Activated CD4-positive, CD25-positive, alpha-beta regulatory T cell treated with anti-CD3 and anti-CD28 coated beads, Interleukin-2, amount 50 U/mL, for 72 hours (primary cell): ENCODE measurements at places on chromosomes 2 and 18.

GRCh38 chr2:3827673-3828575 is 124.5 kb downstream of the DCDC2C start:
- no peak for DNase-seq

DNA sequence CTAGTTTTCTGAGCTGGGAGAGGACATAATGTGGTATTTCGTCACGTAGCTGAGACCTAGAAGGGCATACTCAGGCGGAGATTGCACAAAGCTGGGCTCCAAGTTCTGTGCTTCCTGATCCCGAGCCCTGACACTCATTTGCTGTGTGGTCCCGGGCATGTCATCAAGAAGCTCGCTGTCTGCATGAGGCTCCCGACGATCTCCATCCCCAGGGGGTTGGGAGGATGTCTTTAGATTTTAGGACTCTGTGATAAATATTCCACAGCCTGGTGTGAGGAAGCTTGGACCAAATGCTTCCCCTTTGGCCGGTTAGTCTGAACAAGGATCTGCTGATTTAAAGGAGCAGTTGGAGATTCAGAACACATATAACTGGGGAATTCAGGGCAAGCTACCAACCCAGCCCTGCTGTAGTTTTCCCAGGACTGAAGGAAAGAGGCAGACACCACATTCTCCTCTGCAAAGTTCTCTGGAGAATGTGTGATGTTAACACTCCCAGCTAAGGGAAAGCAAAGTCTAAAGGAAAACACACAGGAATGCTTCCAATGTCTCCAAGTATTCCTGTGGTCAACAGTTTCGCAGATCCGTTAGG is 2.3 kb downstream of the KCNE4 start:
- no peak for DNase-seq

- no peak for DNase-seq
These were observed 33.1 kb downstream of the PRKRA start for GRCh38 chr2:178417916-178418315.

GRCh38 chr2:11514904-11515303 is 18.9 kb upstream of the GREB1 start:
- DNase-seq, result no peak

DNA sequence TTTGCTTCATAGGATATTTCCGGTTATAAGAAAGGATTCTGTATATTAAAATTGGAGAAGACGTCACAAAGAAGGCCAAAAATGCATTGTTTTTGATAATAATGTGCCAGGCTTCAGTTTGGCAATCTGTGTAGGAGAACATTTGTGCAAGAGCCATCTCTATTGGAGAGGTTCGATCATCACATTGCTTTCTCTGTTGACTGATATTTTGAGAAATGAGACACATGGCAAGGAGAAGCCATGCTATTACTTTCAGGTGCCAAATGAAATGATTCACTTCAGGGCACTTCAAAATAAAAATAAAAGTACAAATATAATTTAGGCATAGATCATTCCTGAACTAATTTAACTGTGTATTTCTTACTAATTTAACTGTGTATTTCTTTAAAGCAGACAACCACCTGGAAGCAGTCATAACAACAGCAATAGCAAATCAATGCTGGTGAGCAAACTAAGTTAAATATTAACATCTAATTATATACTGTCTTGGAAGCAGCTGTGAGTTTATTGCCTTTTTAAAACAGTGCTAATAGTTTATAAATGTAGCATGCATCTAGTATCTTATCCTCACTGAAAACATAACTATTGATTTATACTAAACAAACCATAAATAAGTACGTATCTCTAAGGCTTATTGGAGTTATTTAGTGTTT is 50.2 kb upstream of the CHST9 start:
- no peak for DNase-seq

- DNase-seq, result no peak
These were observed 91.1 kb upstream of the EPB41L5 start for GRCh38 chr2:119921825-119922224.

GRCh38 chr2:20196657-20197161 is 28.2 kb downstream of the SDC1 start:
- DNase-seq, result no peak

DNA sequence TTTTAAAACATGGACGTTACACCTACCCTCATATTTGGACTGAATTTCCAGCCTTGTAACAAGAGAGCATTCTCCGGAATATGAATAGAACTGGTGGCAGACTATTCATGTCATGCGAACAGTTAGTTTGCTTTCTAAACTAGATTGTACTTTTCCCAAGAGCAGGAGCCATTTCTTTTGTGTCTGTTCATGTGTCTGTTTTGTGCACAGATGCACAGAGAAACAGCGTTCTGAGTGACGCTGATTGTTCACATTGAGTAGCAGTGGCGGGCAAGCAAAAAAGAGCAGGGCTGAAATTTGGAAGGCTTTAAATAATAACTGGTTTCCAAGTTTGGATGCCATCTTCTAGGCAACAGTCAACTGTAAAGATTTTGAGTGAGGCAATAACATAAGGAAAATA is 200.3 kb downstream of the NRXN1 start:
- DNase-seq, result no peak

- no peak for DNase-seq
These were observed 6.4 kb downstream of the CTDP1 start for GRCh38 chr18:79685971-79686370.

DNA sequence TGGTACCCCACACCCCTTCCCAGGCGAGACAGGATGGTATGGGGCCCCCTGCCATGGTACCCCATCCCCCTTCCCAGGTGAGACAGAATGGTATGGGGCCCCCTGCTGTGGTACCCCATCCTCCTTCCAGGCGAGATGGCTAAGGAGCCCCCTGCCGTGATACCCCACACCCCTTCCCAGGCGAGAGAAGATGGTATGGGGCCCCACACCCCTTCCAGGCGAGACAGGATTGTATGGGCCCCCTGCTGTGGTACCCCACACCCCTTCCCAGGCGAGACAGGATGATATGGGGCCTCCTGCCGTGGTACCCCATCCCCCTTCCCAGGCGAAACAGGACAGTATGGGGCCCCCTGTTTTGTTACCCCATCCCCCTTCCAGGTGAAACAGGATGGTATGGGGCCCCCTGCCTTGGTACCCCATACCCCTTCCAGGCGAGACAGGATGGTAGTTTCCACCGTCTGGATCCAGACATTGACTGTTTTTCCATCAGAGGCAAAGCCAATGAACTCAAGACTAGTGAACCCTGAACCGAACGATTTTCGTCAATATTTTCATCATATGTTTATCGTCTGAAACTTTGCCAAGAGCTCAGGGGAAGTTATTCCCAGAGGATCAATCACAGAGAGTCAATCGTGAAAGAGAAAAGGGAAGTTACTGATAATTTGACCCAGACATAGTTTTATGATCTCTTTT is 75.0 kb downstream of the MYCN start:
- DNase-seq, result no peak
